ENCODE measurements at places on chromosomes 12 and 14.

GRCh38 chr14:83441801-83442200 is 1908.1 kb upstream of the SEL1L start:
- DNase-seq: no peak

- DNase-seq: no peak
Observed at GRCh38 chr14:70563869-70564268, 29.1 kb upstream of the ADAM20 start.

- DNase-seq: no peak
Observed at GRCh38 chr12:62766496-62766895, 168.5 kb downstream of the PPM1H start.

GRCh38 chr12:88952562-88952942 is 372.3 kb upstream of the KITLG start:
- no peak for DNase-seq

- DNase-seq: no peak
Observed at GRCh38 chr12:65867394-65867793, 43.1 kb downstream of the HMGA2 start.

GRCh38 chr14:79706382-79706781 is 504.9 kb downstream of the DIO2 start:
- DNase-seq: no peak

- no peak for DNase-seq
Observed at GRCh38 chr12:88362439-88362838, 217.8 kb downstream of the KITLG start.

GRCh38 chr12:49894751-49895148 is 8.9 kb downstream of the FAIM2 start:
- no peak for DNase-seq

DNA sequence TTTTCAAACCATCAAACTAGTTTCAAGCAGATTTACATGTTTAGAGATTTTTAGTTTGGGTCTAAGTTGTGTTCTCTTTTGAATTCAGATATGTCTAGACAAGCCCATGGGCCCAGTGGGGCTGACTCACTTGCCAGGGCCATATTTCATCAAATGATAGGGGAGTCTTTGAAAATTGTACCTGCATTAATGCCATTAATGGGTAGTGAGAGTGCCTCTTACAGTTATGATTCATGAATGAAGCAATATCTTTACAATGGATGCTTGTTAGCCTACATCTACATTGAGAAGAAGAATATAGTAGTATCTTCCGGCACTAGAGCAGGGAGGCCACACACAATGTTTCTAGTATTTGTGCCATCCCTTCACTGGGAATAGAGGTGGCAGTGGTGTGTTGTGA is 174.2 kb upstream of the E2F7 start:
- no peak for DNase-seq

DNA sequence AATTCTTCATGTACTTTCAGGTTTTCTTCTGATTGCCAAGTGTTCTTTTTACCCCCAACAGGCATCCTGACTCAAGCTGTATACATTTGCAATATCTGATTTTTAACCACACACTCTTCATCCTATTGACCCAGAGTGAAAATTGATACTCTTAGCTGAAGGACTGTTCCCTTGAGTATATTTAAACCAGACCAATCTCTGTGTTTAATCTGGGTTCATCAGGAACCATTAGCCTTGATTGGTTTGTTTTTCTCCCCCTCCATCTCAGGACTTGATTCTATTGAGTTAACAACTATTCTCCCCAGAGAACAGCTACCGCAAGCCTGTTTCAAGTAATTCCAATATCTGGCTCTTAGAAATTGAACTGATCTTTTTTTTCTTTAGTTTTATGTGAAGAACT is 222.3 kb upstream of the NOVA1 start:
- DNase-seq: no peak

- no peak for DNase-seq
Observed at GRCh38 chr12:51622564-51622963, 31.5 kb downstream of the SCN8A start.

DNA sequence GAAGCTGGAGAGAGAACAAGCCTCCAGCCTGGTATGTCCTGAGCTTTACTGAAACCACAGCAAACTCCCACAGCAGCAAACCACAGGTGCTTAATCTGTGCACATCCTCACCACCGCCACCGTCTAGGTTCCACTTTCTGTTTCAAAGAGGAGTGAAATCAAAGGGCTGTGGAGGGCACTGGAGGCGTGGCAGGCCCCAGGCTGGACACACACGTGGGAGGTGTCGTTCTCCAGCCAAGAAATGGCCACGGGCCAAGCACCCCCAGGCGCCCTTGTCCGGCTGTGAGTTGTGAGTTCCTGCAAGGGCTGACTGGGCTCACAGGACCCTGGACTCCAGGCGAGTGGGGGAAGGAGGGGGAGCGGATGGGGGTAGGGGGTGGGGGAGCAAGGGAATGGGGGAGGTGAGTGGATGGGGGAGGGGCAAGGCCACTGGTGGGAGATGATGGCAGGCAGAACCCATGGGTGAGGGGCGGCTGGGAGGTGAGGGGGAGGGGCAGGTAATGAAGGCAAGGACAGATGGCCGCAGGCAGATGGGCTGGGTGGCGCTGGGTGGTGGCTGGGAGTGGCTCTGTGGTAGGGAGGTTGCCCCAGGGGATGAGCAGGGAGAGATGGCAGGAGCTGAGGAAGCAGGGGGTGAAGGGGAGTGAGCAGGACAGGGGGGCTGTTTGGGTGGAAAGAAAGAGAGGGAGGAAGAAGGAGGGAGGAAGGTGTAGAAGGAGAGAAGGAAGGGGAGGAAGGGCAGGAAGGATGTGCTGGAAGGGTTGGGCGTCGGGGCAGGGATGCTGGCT is 86.7 kb downstream of the NCOR2 start:
- DNase-seq: no peak

DNA sequence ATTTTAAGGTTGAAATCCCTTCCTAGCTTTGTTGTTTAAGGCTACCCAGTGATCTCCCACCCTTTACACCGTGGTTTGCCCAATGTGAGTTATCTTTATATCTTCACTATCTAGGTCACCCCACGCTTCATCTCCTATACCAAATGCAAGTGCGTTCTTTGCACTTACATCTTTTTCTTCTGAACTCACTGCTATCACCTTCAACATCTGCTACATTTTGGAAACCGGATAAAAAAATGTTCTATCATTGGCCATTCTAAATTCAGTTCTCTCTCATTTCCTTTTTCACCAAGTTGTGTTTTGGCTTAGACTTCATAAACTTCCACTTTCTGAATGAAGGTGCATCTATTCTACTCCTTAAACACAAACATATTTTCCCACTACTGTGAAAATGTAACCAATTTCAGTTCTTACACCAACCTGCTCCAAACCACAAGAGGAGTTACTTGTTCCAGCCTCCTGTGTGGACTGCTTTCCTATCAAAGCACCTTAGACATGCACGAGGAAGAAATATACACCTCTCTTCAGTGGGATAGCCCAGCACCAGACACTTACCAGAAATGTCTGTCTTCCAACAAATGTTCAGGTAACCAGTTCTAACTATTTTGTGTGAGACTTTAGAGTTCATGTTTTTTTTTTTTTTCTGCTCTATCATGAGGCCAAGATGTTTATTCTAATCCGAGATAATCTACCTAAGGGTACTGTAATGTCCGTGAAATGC is 21.9 kb downstream of the CLEC9A start:
- no peak for DNase-seq
